Erythroblast (primary cell): ENCODE measurements at places on chromosomes 7 and 10.

DNA sequence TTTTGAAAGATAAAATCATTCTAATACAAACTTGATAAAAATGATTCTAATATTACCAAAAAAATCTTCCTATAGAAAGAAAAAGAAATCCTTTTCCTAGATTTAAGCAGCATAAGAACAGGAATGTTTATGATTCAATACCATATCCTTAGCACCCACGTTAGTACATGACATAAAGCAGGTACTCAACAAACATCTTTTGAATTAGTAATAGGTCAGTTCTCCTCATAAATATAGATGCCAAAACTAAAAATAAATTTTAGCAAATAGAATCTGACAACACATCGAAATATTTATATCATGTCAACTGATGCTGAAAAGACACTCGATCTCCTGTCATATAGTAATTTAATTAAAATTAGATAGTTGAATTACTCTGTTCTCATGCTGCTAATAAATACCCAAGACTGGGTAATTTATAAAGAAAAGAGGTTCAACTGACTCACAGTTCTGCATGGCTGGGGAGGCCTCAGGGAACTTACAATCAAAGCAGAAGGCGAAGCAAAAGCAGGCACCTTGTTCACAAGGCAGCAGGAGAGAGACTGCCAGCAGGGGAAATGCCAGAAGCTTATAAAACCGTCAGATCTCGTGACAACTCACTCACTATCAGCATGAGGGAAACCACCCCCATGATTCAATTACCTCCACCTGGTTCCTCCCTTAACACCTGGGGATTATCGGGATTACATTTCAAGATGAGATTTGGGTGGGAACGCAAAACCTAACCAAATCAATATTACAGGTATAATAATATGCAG, 191.8 kb downstream of the HTR7 start:
- DNase-seq: no peak

- DNase-seq: no peak
These were observed 33.9 kb downstream of the PTER start for GRCh38 chr10:16470747-16471146.

DNA sequence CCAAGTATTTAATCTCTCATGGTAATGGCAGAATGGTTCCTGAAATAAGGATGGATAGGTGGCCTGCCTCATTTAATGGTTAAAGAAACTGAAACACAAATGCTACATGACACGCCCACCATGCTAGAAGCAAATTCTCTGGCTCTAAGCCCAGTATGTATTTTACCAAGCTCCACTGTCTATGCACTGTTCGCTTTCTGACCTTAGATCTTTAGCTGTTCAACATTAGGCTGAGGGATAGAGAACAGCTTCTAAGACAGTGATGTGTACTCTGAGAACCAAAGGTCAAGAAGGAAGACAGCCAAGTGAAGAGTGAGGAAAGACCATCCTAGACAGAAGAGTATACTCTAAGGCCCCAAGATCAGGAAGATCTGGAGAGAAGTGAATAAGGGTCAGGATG, 26.6 kb downstream of the FAM3C start:
- no peak for DNase-seq

DNA sequence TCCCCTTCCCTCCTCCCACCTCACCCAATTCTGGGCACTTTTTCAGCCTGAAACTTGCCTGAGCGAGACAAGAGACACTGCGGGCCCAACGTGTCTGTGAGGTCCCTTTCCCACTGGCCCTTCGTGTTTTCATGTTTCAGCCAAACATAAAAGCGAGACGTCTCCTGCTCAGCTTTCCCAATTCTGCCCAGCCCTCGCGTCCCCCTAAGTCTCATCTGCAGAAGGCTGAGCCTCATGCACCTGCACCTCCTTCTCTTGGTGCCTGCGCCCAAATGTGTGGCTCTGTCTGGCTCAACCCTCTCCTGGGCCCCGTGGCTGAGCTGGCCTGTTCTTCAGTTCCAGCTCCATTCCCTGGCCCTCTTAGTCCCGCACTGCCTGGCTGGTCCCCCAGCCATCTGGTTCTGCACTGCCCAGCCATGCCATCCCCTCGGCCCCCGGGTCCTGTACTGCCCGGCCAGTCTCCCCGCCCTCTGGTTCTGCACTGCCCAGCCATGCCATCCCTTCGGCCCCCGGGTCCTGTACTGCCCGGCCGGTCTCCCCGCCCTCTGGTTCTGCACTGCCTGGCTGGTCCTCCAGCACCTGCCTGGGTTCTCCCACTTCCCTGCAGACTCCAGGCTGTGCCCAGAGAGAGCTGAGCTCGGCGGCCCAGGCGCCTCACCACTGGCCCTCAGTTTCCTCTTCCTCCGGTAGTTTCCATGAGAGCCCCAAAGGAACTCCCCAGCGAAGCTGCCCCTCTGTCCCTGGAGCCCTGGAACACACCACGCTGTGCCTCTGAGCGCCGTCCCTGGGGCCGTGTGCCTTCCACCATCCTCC, 224.1 kb downstream of the DNAJB6 start:
- DNase-seq: no peak

DNA sequence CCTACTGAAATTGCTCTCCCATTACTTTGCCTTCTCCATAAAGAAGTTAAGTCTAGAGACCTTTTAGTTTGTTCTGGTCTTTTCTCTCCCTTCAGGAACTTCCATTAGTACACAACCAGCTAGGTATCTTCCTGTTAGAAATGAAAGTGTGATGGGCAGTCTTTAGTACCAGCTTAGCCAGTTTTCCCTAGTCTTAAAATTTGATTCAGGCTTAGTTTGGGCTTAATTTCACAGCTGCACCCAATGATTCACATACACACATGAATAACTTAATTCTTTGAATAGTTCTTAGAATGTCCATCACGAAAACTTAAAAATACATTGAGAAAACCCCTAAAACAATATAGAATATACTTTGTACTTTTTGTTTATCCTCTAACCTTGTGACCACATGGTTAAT, 2.4 kb upstream of the PPP1R9A start:
- no peak for DNase-seq

DNA sequence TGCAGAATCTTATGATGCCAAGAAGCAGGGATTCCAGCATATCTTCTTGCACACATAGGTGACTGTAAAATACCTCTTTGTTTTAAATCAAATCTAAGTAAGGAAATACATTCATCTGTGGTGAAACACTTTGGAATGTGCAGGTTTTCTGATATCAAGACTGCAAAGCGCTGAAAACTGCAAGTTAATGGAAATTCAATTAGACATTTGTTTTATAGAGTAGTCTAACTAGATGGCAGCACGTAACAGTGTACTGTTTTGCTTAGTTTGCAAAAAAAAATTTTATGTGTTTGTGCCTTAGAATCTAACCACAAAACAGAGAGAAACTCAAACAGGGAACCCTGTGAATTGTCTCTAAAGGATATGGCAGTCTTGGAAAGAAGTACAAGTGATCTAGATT, 259.2 kb downstream of the HDAC9 start:
- DNase-seq: no peak

DNA sequence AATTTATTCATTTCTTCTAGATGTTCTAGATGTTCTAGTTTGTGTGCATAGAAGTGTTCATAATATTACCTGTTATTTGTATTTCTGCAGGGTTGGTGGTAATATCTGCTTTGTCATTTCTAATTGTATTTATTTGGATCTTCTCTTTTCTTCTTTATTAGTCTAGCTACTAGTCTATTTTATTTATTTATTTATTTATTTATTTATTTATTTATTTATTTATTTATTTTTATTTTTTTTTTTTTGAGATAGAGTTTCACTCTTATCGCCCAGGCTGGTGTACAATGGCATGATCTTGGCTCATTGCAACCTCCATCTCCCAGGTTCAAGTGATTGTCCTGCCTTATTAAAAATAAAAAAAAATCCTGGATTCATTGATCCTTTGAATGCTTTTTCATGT, 114.8 kb upstream of the THSD7A start:
- DNase-seq: no peak

- no peak for DNase-seq
These were observed 288.2 kb downstream of the ADK start for GRCh38 chr10:74439213-74439612.

- peak; percentile 86 for DNase-seq
These were observed 132.9 kb downstream of the LRRN3 start for GRCh38 chr7:111223802-111224253.

- no peak for DNase-seq
These were observed 52.5 kb upstream of the MACC1 start for GRCh38 chr7:20269726-20270125.

DNA sequence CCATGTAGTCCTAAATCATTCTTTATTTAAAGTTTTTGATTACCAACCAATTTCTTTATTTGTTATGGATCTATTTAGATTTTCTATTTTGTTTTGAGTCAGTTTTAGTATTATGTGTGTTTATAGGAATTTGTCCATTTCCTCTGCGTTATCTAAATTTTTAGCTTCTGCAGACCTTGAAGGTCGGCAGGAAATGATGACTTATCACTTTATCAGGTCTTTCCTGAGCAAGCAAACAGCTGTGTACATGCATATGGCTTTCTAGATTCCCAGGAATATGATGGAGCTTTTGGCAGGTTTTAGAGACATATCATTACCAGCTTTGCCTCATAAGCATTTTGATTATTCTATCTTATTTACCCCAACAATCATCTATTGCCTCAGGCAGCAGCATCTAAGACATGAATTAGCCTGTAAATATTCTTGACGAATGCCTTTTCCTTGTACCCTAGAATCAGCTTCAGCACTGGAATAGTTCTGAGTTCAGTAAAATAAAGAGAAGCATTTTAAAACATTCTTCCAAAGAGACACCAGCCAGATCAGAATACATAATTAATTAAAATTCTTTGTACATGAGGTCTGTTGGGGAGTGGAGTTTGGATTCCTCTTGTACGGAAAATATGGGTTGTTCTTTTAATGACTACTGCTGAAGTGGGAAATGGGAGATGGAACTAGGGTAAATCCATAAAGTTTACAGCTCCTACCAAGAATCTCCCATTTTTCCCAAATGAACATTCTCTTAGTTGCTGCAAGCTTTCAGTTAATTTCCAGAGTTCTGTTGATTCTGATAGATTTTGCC, 408.8 kb upstream of the SEMA3C start:
- DNase-seq: no peak

GRCh38 chr10:33293076-33293475, 41.4 kb downstream of the NRP1 start:
- DNase-seq: no peak

- no peak for DNase-seq
These were observed 544.8 kb downstream of the CNTNAP2 start for GRCh38 chr7:146661435-146661834.

DNA sequence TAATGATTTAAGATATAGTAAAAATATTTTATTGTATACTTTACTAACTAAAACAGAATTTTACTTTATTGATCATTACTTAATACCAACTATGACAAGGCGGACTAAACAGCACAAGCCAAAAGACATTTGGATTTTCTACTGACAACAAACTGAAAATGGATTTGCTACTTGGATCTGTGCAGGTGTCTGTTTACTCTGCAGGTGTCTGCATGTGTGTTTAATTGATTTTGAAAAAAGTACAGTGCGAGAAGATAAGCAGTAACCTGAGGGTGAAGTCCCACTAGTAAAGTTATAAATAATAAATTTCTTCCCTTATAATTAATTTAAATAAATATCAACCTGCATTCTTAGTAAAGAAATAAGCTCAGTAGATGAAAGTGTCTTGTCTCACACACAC, 696.8 kb upstream of the MBL2 start:
- DNase-seq: no peak

DNA sequence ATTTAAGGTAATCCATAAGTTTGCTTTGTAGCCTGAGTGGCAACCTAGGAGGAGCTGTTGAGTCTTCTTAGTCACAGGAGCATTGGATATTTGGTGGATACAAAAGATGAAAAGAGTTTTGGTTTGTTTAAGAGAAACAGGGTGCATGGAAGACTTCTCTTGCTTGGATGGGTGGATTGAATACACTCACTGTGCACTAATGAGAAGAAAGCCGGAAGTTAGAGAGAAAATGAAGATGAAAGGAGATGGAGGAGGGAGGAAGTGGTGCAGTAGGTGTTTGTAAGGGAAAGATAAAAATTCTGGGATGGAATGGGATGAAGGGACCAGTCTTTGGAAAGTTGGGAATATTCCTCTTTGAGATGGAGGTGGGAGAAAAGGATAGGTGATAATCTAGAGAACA, 7.7 kb downstream of the MDFIC start:
- no peak for DNase-seq

DNA sequence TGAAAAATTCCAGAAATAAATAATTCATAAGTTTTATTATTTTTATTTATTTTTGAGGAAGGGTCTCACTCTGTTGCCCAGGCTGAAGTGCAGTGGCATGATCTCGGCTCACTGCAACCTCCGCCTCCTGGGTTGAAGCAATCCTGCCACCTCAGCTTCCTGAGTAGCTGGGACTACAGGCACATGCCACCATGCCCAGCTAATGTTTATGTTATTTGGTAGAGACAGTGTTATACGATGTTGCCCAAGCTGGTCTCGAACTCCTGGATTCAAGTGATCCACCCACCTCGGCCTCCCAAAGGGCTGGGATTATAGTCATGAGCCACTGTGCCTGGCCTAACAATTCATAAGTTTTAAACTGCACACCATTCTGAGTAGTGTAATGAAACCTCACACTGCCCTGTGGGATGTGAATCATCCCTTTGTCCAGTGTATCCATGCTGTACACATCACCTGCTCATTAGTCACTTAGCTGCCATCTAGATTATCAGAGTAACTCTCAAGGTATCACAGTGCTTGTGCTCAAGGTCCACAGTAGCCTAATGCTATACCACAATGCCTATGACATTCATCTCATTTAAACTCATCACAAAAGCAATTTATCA, 17.9 kb downstream of the RTKN2 start:
- no peak for DNase-seq

DNA sequence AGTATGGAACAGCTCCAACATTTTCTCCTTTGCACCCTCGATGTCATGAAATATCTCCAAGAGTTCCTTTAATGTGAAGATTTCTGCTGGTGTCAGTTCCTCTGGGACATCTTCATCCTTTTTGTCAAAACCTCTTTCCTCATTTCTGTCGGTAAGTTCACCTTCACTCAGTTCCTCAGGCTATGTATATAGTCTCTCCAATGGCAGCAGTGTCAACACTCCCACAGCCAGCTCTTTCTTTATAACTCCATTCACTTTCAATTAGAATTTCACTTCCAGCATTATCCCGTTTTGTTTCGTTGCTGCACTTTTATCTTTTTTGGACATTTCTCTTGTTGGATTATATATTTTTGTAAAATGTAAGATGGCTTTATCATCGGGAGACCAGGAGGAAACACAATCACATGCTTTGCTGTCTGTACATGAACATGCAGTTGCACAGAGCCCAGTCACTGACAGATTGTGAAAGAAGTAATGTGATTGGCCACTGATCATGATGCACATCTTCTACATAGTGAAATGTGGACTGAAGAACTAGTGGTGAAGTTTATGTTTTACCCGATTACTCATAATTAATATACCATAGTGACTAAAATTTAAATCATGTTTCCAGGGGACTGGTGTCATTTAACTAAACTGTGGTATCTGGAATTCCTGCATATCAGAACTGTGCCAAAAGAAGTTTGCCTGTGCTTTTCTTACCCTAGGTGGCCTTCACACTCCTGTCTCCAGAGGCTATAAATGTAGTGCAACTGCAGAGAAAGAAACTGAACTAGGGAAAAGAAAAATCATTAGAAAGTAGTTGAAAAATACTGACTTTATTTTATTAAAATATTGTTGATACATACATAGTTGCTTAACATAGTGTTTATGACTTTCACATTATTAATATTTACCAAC, 289.6 kb downstream of the PPP1R3A start:
- DNase-seq: no peak

GRCh38 chr10:16187161-16187560, 249.6 kb upstream of the PTER start:
- no peak for DNase-seq
